ENCODE measurements at places on chromosomes 13 and 19.
A peak's percentile ranks its signal among the peaks of the same experiment; 100 is the strongest.

GRCh38 chr13:35857769-35858168 lies 273.4 kb downstream of the DCLK1 start:
- DNase-seq = no peak

DNA sequence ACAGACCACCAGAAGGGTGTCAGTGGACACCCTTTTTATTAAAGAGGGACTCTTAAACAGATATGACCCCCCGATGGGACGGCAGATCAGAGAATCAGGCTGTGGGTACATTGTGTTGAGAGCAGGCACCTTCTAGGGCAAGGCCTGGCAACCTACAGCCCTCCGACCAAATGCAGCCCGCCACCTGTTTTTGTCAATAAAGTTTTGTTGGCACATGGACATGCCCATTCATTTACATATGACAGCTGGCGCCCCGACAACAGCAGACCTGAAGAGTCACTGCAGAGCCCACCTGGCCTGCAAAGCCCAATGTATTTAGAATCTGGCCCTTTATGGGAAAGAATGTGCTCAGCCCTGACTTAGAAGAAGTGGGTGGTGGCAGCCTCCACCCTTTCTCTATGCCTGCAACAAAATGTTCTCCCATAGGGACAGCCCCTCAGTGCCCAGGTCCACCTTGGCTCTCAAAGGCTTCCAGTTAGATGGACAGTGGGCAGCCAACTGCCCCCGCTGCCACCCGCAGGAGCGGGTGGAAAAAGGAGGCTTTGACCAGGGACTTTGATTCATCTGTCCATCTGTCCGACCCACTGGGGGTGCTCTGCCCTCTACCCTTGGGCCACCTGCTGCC lies 184.9 kb downstream of the PTPRS start:
- DNase-seq = no peak

GRCh38 chr13:99663185-99663825 lies 162.0 kb downstream of the TM9SF2 start:
- no peak for DNase-seq

GRCh38 chr13:27359199-27359821 lies 65.1 kb upstream of the GTF3A start:
- DNase-seq = peak; percentile 51

DNA sequence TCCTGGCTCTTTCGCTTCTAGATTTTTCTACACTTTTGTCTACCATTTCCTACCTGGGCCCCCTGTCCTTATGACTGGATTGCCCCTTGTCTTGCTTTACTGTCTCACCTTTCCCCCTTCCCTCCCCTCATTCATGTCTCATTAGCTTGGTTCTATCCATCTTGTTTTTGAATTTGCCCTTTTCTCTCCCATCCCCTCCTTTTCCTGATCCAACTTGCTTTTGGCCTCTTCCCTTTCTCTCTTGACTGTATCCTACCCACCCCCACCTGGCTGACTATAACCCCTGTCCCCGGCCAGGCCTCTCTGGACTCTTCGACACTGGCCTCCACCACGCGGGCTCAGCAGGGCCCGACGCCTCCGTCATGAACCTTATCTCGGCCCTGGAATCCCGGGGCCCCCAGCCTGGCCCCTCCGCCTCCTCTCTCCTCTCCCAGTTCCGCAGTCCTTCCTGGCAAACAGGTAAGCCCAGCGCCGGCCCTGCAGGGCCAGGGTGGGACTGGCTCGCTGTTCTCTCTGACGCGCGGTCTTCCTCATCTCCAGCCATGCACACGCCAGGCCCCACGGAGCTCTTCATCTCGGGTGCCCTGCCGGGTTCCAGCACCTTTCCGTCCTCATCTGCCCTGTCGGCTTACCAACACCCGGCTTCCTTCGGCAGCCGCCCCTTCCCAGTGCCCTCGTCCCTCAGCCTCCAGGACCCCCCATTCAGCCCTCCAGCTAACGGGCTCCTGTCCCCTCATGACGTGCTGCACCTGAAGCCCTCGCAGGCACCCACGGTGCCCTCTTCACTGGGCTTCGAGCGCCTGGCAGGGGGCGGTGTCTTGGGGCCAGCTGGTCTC lies 3.4 kb downstream of the PRR12 start:
- no peak for DNase-seq

- no peak for DNase-seq
Measured at GRCh38 chr13:101272886-101273285, 143.4 kb downstream of the NALCN start.

DNA sequence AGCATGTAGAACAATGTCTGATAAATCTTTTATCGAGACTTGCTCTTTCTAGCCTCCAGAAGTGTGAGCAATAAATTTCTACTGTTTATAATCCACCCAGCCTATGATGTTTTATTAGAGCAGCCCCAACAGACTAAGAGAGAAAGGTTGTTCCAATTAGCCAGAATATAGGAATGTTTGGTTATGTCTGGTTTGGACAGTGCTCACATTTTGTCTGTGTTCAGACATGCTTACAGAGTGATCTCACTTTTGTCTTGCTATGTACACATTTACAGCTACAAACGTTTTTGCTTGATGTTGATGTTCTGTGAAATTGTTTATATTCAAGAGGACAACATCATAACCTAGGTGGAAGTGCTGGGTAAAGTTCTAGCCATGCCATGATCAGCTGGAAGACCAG lies 18.0 kb upstream of the EVI5L start:
- DNase-seq = no peak

DNA sequence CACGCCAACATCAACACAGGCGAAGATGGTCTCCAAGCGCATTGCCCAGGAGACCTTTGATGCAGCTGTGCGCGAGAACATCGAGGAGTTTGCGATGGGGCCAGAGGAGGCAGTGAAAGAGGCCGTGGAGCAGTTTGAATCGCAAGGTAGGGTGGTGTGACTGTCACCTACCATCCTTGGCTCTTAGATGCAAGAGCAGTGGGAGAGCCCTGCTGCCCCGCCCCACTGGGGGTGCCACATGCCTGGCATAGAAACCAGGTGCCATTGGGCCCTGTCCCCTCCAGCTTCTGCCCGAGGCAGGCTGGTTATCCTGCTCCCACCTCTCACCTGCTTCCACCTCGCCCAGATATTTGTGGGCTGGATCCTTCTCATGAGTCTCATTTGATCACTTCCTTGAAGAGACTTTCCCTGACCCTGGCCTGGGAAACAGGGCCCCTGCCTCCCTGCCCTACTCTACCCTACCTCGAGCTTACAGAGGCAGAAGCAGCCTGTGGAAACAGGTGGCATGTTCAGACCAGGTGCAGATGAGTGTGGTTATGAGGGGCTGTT lies 9.4 kb downstream of the ARMC6 start:
- DNase-seq = no peak

DNA sequence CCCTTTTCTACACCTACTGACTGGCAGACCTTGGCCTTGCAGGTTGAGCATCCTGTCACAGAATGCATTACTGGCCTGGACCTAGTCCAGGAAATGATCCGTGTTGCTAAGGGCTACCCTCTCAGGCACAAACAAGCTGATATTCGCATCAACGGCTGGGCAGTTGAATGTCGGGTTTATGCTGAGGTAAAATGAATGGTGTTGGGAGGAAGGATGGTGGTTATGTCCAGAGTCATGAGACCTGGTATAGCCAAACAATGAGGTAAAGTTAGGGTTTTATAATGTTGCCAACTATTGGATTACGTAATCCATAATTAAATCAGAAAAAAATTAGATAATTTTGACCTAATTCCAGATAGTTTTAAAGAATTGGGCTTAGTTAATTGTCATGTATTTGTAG lies 212.5 kb downstream of the PCCA start:
- no peak for DNase-seq

Data from stimulated activated CD4-positive, alpha-beta T cell treated with anti-CD3 and anti-CD28 coated beads, Interleukin-1b, Interleukin-23, amount 100 ng/mL, for 24 hours (primary cell).